ENCODE measurements at places on chromosomes 11 and 22.

GRCh38 chr11:99208813-99209212 is 188.1 kb downstream of the CNTN5 start:
- no peak for DNase-seq

DNA sequence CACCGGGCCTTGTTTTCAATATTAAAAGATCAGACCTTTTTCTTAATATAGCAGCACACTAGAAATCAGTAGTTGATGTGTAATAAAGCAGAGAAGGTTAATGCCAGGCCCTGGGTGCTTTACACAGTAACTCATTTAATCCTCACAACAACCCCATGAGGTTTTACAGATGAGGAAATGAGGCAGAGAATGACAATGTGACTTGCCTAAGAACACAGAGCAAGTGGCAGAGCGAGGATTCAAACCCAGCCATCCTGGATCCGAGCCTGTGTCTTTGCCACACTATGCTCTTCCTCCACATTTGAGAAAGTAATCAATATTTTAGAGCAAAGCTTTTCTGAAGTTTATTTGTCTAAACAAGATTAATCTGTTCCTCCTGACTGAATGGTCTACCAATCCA is 7.2 kb downstream of the JAML start:
- DNase-seq = no peak

DNA sequence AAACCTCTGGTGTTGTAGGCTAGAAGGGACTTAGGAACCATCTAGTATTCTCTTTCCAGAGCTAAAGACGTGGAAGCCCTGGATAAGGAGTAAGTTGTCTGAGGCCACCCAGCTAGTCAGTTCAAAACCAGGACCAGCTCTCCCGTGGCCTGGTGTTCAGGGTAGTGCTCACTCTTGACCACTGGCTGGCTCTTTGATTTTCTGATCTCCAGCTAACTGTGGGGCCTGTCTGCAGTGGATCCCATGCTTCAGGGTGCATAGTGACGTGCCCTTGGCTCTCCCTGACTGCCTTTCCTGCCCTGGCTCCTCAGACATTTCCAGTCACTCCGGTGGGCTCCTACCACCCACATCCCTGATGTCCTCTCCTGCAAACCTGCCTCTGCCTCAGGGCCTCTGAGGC is 1.3 kb downstream of the CLMP start:
- no peak for DNase-seq

DNA sequence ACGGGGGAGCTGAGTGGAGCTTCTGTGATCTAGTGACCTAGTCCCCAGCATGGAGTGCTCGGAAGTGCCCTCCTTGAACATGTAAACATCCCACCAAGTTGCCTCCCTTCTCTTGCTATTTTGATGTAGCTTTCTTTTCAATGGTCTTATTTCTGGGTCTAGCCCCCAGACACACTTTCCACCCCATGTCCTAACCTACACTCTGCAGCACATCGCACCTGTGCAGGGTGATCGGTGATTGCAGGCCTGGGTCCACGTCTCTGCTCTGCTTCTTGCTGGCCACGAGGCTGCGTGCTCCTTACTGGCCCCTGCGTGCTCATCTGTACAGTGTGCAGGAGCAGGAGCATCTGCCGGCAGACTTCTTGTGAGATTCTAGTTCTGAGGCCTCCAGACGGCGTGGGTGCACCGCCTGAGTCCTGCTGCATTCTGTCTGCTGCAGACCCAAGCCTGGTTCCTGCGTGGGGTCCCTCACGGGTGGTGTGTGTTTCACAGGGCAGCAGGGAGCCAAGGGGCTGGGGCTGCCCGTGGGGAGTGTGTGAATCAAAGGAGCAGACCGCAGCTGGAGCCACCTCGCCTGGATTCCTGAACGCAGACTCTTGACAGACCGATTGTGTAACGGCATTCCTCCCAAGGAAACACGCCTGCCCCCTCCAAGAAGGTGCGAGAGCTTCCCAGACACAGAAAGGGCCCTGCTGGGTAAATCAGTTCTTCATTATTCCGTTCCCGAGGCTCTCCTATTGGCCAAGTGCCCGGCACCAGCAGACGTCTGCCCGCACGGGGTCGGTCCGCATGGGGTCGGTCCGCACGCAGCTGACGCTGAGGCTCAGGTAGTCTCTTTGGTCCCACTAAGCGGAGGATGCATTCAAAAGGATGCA is 44.4 kb upstream of the MYEOV start:
- DNase-seq = peak; percentile 58

GRCh38 chr11:123211981-123212380 is 16.9 kb upstream of the CLMP start:
- DNase-seq = no peak

GRCh38 chr11:407651-408123 is 7.1 kb downstream of the SIGIRR start:
- DNase-seq = no peak

DNA sequence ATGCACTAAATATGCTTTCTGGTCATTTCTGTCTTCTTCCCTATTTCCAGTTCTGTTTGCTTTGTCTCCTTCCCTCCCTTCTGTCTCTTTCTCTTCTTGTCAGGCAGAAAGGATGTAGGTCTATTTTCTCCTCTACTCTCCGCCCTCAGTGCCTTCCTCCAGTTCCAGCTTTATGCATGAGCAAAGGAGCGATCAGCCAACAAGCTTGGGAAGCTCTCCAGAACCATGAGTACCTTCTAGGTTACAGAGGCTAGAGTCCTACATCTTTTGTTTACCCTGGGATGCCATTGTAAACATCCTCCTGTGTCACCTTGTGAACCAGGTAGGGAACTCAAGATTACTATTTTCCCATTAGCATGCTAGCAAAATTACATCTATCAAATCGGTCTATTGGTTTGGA is 7.9 kb upstream of the SPON1 start:
- no peak for DNase-seq

- DNase-seq = no peak
Observed at GRCh38 chr11:29914203-29914930, 102.5 kb downstream of the KCNA4 start.

GRCh38 chr11:11813288-11813962 is 28.3 kb upstream of the USP47 start:
- peak; percentile 56 for DNase-seq

- DNase-seq = no peak
Observed at GRCh38 chr22:35437049-35437448, 37.1 kb downstream of the MCM5 start.

- DNase-seq = no peak
Observed at GRCh38 chr11:131457163-131457562, 86.7 kb downstream of the NTM start.

DNA sequence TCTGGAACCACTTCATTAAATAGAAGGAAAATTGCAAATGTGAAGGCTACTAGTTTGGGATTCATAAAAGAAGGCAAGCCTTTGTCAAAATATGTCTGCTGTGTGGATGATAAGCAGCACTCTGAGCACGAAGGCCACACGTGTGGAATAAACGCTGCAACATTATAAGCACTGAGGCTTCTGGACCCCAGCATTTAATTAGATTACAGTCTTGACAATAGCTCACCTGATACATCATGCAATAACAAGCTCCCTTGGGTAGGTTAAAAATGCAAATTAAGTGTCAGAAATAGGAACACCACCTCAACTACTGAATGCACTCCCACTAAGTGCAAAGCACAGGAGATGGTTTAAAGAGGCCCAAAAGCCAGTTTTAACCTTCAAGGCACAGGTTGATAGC is 179.3 kb downstream of the LARGE1 start:
- no peak for DNase-seq

DNA sequence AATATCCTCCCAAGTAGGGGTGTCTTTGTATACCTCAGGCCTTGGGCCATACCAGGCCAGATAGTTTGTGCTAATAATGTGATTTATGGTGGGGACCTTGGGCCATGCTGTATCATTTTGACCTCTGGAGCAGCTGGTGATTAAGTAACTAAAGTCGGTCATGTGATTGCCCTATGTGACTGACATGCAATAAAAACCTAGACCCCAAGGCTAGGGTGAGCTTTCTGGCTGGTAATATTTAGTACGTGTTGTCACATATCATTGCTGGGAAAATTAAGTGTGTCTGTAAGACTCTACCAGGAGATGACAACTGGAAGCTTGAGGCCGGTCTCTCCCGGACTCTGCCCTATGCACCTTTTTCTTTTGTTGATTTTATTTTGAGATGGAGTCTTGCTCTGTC is 12.6 kb upstream of the TFIP11 start:
- DNase-seq = no peak

DNA sequence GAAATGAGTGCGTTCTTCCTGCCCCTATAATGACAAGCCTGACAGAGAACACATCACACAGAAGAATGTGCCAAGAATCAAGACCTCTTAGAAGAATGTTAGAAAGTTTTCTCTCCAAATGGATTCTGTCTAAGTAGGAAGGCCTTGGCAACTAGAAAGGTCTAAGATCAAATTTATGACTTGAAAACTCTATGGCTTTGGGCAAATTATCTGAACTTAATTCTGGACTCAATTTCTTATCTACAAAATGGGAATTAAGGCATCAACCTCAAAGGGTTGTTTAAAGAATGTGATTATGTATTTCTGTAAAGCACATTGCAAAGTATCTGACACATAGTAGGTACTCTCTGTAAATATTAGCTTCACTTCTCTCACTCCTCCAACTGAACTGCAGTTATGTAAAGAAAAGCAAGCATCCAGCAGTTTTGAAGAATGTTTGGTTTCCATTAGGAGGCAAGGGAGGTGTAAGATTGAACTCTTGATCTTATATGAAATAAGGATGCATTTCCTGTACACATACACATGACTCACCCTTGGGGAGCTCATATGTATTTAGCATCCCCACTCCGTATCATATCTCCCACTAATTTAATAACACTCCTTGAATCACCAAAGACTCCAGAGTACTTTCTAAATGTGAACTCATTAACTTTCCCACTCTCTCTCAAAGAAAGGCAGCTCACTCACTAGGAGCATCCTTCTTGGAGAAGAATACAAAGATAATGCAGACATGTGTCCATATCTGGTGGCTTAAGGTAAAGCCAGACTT is 77.6 kb downstream of the ETS1 start:
- DNase-seq = no peak

- DNase-seq = peak; percentile 50
Observed at GRCh38 chr22:25127318-25127717, 72.3 kb upstream of the CRYBB3 start.

DNA sequence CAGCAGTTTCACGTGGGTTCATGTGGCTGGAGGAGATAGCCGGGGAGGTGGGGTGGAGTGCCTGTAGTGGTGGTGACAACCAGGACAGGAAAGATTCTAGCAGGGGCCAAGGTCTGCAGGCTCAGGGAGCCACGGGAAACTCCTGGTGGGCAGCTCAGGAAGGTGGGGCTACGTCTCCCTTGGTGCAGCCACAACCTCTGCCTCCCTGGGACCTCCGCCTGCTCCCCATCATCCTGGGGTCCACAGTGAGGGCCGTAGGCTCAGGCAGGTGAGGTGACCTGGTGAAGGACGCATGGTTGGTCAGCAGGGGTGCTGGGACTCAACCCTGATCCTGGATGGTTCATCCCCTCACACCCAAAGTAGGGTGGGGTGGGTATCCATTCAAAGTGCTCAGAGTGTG is 524.1 kb downstream of the TBC1D22A start:
- no peak for DNase-seq

DNA sequence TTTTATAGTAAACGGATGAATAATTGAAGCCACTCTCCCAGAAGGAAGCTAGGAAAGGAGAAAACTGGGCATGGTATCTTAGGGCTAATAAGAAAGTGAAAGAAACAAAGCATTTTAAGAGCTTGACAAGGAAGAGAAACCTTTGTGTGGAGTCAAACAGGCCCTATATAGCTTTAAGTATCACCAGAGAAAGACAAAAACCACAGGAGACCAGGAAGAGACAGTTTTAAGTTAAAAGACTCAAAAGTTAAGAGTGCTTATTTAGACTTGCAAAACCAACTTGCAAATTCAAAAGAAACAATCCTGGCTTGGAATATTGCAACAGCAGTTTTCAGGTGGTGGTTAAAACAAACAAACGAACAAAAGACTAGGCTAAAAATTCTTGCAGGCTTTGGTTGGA is 3.4 kb downstream of the PAK1 start:
- DNase-seq = no peak

DNA sequence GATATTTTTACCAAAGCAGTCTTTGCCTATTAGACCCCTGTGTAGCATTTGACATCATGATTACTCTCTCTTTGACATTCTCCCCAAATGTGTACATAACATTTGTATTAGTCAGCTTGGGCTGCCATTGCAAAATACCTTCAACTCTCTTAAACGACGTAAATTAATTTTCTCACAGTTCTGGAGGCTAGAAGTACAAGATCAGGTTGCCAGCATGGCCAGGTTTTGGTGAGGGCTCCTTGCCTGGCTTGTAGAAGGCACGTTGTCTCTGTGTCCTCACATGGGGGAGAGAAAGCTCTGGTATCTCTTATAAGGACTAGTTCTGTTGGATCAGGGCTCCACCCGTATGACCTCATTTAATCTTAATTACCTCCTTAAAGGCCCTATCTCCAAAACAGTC is 12.3 kb upstream of the DLAT start:
- DNase-seq = no peak

DNA sequence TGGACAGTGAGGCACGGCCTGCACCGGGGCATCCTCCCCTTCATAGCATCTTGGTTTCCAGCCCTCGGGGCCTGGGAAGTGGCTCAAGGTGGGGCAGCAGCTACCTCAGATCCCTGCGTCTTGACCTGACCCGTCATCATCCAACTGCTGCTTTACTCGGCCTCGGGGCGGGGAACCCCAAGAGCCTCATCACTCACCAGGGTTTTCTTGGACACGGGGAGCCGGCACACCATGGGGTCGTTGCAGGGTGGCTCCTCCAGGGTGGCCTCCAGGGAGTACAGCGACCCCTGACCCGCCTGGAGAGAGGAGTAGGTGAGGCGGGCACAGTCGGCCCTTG is 651 bp downstream of the CTSF start:
- DNase-seq = no peak

- DNase-seq = no peak
Observed at GRCh38 chr11:126400479-126400878, 45.0 kb downstream of the ST3GAL4 start.

DNA sequence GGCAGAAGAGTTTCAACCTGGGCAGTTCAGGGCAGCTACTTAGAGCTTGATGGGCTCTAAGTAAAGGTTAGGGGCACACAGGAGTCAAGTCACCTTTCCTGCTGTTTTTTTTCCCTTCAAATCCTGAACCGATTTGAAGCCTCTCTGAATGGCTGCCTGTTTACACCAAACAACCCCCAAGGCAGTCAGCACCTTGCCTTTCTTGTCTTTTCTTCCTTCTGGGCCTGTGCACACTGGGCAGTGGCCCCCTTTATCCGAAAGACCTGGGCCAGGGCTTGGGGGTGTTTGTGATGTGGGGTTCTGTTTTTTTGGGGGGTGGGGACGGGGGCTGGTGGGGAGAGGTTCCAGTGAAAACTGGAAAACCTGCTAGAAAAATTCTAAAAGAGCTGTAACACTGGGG is 4.3 kb downstream of the RSPH14 start:
- DNase-seq = no peak
